Spleen (tissue), 13 donors: ENCODE measurements at places on chromosomes 12 and 14. TPM values are rescaled to one million over a fixed set of nuclear protein-coding genes. Genes with fewer than 3 reads are reported as not detected.
A peak's percentile ranks its signal among the peaks of the same experiment; 100 is the strongest.

GRCh38 chr12:121858662-121859572 is at the start of gene HPD:
Gene HPD (minus strand): TSS chr12:121858859. CDS start chr12:121858823, 36 bp downstream.
- no peak for DNase-seq

- no peak for DNase-seq
These were observed 53.4 kb downstream of the ZFC3H1 start for GRCh38 chr12:71610031-71610795.

The INHBC gene
- total RNA-seq: not detected

The BATF gene
- 17.9 TPM for total RNA-seq

The SERPINA12 gene
- not detected for total RNA-seq

GRCh38 chr12:50088577-50089335 is 3.6 kb downstream of the SMARCD1 start:
- peak; percentile 13 for DNase-seq

DNA sequence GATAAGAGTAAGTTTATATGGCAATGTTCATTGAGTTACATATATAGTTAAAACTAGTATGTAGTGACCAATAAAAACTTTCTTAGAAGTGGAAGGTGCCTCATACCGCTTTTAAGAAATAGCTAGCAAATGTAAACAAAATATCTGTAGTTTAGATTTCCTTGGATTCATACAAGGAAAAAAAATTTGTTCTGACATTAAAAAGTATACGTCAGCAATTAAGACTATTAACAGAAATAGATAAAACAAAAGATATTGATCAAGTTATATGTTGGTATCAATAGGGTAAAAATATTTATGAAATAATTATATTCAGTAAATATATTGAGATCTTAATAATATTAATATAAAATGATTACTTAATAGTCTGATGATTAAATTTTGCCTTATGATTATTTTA is 718.8 kb upstream of the LRFN5 start:
- DNase-seq: no peak

The ESRRB gene
- total RNA-seq: 1.1 TPM

The RNASE7 gene
- not detected for total RNA-seq

- no peak for DNase-seq
These were observed 134.1 kb downstream of the TPH2 start for GRCh38 chr12:72072592-72073212.

- DNase-seq: peak; percentile 64
These were observed 3.6 kb upstream of the GPR132 start for GRCh38 chr14:105068818-105069217.
